NCI-H774 (cell line): ENCODE measurements at places on chromosomes 2 and 18.

DNA sequence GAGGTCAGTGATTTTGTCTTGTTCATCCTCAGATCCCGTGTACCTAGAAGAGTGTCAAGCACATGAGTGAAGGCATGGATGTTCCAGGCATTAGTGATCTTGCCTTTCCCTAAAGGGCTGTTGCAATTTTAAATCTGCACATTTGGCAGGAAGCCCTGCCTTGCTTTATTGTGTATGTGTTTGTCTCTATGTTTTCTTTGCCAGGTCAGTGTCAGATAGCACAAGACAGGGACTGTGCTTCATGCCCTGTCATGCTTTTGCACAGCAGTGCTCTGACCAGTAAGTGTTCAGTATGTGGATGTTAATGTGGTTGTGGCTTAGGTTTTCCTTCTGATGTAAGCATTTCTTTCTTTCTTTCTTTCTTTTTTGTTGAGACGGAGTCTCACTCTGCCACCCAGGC, 131.5 kb downstream of the RGPD3 start:
- DNase-seq: no peak

GRCh38 chr18:69631281-69631680, 230.6 kb downstream of the DOK6 start:
- DNase-seq: no peak

DNA sequence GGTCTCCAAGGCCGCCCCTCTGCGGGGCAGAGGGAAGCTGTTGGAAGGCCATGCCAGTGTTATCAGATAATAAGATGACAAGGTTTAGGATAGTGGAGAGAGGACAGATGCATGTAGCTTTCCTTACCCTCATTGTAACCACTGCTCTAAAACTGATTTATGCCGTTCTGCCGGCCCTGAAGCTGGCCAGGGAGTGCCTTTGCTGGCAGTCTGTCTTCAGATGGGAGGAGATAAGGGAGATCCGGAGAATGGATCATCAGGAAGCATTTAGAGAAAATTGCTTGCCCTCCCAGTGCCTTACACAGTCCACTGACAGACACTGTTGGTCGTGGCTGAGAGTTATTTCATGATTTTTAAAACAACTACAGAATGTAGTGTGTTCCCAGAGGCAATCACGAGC, 35.4 kb upstream of the MYO3B start:
- DNase-seq: no peak

DNA sequence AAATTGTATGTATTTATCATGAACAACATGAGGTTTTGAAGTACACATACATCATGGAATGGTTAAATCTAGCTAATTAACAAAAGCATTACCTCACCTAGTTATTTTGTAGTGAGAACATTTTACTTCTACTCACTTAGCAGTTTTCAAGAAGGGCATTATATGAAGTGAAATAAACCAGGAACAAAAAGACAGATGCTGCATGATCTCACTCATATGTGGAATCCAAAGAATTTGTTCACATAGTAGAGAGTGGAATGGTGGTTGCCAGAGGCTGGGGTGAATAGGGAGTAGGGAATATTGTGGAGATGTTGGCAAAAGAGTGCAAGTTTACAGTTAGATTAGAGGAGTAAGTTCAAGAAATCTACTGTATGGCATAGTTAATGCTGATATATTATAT, 292.0 kb downstream of the ASXL3 start:
- DNase-seq: peak; percentile 47

GRCh38 chr2:181890271-181890670, 1.3 kb upstream of the ITPRID2 start:
- no peak for DNase-seq

GRCh38 chr2:219453671-219454590, 19.3 kb downstream of the SPEG start:
- peak; percentile 53 for DNase-seq
